ENCODE measurements at places on chromosomes 16 and 17. TPM values are rescaled to one million over a fixed set of nuclear protein-coding genes. Genes with fewer than 3 reads are reported as not detected.
A peak's percentile ranks its signal among the peaks of the same experiment; 100 is the strongest.

GRCh38 chr16:23072769-23073549, 76.3 kb downstream of the USP31 start:
- H3K27ac ChIP-seq: peak overlapping the region; percentile 53
- DNase-seq: no peak
- H3K4me1 ChIP-seq: peaks cover 40% of the 10 kb centered on the region
- H3K4me3 ChIP-seq: no peak overlapping the region
- peaks cover 96% of the 10 kb centered on the region for H3K36me3 ChIP-seq

- no peaks in the 10 kb centered on the region for H3K4me1 ChIP-seq
- H3K27ac ChIP-seq: no peak overlapping the region
- no peaks in the 10 kb centered on the region for H3K36me3 ChIP-seq
- DNase-seq: no peak
- no peak overlapping the region for H3K4me3 ChIP-seq
- no peaks in the 10 kb centered on the region for H3K27me3 ChIP-seq
Observed at GRCh38 chr16:83513008-83513755, 294.6 kb upstream of the HSBP1 start.

Gene ITPRIPL2
- total RNA-seq: 45.0 TPM

Gene CASKIN1
- not detected for total RNA-seq

Gene TPPP3
- 10.9 TPM for total RNA-seq

Gene KRTAP4-4
- not detected for total RNA-seq

Data from esophagus squamous epithelium (tissue), 5 donors.